ENCODE measurements at places on chromosomes 7 and 10.

DNA sequence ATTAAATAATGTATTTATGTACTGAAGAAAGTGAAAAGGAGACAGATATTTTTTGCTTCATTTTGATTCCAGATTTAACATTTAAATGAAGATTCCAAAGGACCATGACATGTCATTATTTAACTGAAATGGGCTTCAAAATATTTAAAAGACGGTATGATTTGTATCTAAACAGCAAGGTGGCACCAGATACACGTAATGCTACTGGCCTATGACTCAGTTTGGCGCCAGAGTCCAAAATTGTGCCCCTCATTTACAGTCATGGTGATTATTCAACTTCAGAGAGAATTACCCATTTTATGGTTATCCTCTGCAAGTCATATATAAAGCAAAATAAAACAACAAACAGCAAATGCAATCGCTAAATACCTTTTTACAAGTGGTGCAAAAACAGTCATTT is 94.5 kb downstream of the ETV1 start:
- no peak for DNase-seq

DNA sequence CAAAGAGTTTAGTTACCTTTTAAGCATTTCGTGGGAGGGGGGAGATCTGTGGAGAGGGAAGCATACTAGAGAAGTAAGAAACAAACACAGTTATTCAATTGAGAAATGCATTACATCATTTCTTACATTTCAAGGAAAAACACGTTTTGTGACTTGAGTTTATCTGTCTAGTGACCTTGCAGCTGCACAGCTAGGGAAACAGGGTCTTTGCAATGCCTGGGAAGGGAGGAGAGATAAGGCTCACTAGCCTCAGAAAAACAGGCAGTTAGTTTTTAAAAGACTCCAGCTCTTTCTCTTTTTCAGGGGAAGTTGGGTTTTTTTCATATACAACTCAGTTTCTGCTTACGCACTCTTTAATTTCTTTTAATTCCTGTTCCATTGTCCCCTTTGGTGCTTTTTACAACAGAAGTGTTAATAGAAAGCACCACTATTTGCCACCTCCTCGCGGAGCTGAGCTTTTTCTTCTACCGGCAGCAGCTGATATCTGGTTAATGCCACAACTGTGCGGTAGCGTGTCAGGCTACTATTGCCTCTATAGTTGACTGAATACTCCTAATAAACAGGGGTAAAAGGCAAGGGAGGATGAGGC is 5.6 kb downstream of the CYP3A43 start:
- no peak for DNase-seq

- DNase-seq: no peak
These were observed 135.1 kb downstream of the NRBF2 start for GRCh38 chr10:63268149-63268797.

- DNase-seq: no peak
These were observed 44.0 kb upstream of the ANK3 start for GRCh38 chr10:60433684-60434083.

DNA sequence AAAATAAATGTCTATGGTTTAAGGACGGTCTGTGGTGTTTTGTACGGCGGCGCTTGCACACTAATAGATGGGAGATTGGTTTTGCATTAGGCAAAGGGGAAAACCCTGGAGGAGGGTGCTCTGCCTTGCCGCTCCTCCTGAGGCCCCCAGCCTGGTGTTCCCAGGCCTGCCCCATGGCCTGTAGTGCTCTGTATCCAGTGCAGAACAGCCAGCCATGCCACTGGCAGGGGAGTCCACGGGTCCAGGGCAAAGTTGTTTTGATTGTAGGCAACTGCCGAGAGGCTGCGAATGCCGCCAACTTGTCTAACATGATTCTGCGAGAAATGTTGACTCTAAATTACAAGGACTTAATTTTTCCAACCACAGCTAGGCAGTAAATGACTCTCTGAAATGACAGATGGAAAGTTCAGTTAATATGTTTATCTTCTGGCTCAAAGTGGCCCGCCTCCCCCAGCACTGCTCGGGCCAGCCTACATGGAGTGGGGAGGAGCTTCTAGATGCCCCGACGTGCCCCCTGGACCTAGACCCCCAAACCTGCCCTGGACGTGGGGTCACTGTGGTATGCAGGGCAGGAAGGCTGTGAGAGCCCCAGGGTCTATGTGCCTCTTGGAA is 104.6 kb upstream of the GDF10 start:
- DNase-seq: no peak

DNA sequence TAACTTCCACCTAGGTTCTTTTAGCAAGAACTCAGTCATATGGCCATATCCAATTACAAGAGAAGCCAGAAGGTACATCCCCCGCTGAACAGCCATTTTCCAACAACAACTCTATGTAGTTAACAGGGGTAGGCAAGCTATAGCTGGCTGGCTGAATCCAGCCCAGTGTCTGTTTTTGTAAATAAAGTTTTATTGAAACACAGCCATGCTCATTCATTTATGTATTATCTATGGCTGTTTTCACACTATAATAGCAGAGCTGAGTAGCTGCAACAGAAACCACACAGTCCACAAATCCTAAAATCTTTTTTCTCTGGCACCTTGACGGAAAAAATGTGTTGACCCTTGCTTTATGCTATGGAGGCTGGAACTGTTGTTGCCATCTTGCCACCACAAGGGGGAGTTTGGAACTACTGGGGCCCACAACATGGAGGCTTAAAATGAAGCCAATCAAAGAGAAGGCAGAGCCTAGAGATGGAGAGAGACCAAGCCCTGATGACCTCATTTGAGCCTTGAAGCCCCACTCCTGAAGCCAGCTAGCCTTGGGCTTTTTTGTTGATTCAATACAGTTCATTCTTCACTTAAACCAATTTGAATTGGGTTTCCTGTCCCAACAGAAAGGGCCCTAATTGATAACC is 33.3 kb upstream of the XPNPEP1 start:
- DNase-seq: no peak

DNA sequence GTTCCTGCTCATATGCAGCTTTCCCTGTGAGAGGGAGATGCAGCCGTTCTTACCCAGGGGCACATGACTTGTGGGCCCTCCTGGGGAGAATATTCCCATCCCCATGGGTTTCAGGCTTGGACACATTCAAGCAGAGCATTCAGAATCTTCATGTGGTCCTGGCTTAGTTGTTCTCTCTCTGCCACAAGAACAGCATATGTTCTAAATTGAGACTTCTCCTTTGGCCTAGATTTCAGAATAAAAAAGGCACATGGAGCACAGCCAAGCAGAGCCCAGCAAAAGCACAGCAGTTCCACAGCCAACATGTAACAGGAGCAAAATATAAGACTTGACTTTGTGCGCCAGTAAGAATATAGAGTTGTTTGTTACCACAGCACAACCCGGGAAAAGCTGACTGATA is 306.4 kb upstream of the MYO3A start:
- DNase-seq: no peak

GRCh38 chr7:37409461-37409860 is 39.2 kb downstream of the ELMO1 start:
- no peak for DNase-seq

DNA sequence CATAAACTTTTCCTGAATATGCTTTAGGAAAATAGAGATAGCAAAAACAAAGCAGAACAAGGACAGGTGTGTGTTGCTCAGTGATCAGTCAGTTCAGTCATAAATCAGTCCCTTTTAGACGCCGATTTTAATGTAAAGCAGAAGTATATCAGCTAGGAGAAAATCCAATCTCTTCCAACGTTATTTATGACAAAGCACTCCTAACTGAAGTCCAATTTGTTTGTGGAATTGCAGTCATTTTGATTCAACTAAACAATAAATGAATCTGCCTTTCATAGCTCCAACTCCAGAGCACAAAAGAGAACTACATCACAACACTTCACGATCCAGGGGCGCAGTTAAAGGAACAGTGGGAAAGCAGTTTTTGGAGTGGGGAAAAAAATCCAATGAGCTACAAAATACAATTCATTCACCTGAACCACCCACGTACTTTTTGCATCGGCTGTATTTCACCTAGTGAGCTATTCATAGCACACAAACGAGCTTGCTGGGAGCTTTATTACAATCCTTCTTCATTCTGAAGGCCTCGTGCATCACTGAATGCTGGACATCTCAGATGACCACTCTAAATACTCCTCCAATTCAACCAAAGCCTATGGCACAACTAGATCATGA is 151.3 kb downstream of the LRRN3 start:
- DNase-seq: no peak

- DNase-seq: peak; percentile 81
These were observed 7.1 kb downstream of the CAMK2G start for GRCh38 chr10:73867126-73867807.

DNA sequence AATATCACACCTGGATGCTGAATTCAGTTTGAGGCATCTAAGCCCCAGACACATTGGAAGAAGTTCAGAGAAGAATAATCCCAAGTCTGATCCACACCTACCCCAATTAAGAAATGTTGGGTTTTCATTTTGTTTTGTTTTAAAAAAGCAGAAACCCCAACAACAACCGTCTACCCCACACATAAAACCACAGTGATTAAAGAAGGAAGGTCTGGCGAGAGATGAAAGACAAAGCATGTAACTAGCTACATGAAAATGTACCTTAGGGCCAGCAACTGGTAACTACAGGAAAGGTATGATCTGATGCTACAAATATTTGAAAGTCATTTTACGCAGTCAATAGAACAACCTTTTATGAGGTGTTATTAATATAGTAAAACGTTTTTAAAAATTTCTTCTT is 1112.3 kb downstream of the GATA3 start:
- no peak for DNase-seq

DNA sequence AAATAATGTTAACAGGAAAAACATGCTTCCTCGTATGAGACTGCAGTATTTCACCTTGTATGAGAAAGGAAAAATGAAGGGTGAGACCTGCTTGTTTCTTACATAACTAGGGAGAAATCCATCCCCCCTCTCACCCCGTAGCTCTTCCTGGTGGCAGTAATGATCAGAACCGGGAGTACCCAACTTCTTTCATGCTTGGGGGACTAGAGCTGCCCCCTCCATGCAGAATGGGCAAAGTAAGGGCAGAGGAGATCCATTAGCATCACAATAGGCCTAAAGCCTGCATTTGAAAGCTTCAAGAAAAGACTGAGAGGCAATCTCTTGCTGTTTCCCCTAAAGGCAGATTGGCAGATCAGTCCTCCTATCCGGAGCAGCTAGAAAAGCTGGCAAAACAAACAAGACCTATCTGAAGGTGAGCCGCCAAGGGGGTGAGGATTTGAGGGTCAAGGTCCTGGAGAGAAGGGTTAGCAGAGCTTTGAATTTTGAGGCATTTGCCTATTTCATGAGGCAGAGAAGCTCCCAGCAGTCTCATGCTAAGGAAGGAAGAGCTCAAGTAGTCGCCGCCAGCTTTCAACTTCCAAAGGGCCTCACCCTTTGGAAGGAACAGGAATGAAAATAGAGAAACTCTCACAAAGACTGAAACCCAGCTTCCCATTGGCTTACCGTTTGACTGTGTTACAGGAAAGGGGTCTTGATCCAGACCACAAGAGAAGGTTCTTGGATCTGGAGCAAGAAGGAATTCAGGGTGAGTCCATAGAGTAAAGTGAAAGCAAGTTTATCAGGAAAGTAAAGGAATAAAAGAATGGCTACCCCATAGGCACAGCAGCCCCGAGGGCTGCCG is 36.2 kb downstream of the BAG3 start:
- no peak for DNase-seq

DNA sequence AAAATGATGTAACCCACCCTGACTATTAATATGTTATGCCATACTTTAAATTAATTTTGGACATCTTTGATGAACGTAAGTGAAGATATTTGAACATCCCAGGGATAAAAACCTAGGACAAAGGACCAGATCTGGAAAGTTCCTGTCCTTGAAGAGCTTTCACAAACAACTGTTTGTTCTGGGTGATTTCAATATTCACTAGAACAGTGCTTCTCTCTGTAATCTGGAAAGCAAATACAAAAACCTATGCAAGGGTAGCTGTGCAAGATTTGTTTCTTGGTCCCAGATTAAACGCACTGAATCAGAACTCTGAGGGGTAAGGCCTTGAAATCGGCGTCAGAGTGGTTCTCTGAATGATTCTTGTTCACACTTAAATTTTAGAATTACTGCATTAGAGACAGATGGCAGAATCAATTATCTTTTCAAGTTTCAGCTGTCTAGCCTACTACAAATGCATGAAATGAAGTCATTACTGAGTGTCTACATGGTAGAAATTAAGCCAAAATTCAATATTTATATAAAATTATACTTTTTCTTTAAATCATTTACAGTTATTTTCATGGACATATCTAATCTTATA is 69.6 kb upstream of the CSTF2T start:
- DNase-seq: no peak

GRCh38 chr7:111113263-111114017 is 22.5 kb downstream of the LRRN3 start:
- no peak for DNase-seq

- DNase-seq: no peak
These were observed 159.3 kb upstream of the TMEM196 start for GRCh38 chr7:19932549-19933249.

GRCh38 chr10:21260066-21260465 is 265.4 kb downstream of the SKIDA1 start:
- no peak for DNase-seq

GRCh38 chr7:140200061-140200989 is 23.5 kb upstream of the KDM7A start:
- peak; percentile 83 for DNase-seq

GRCh38 chr10:116353817-116354216 is 29.6 kb downstream of the CCDC172 start:
- DNase-seq: no peak

GRCh38 chr7:2670720-2671391 is 17.1 kb upstream of the AMZ1 start:
- peak; percentile 78 for DNase-seq

- DNase-seq: no peak
These were observed 3.4 kb upstream of the CYP2E1 start for GRCh38 chr10:133523631-133524203.

- no peak for DNase-seq
These were observed 2.5 kb downstream of the TNKS2 start for GRCh38 chr10:91800756-91801155.

- DNase-seq: no peak
These were observed 82.6 kb upstream of the ZMIZ1 start for GRCh38 chr10:78985973-78986818.

GRCh38 chr10:71078454-71079145 is 133.8 kb upstream of the UNC5B start:
- DNase-seq: peak; percentile 54

GRCh38 chr10:35133586-35133985 is 6.9 kb downstream of the CREM start:
- DNase-seq: no peak

- DNase-seq: no peak
These were observed 592.5 kb downstream of the ARL4A start for GRCh38 chr7:13279854-13280435.

DNA sequence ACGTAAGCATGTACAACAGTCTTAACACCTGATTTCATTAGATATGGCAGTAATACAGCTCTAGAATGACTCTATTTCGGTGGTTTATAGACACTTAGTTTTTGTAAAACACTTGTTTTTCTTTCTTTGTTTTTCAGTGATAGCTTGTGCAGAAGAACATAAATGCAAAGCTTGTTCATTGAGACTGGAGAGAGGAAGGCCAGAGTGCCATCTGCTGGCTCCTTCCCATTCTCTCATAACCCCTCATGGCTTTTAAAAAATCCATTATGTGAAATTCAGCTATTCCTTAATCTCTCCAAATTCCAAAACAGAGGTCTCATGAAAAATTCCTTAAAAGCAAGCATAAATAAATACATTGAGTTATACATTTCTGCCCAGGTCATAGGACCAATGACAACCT is 76.3 kb downstream of the CACNB2 start:
- no peak for DNase-seq

- no peak for DNase-seq
These were observed 593.3 kb downstream of the PTPRN2 start for GRCh38 chr7:157994319-157994718.

Measured in sigmoid colon (tissue), 7 donors.